Stimulated activated CD8-positive, alpha-beta memory T cell treated with anti-CD3 and anti-CD28 coated beads, Interleukin-2, amount 100 ng/mL, for 1 hour (primary cell): ENCODE measurements at places on chromosomes 11 and 22.
A peak's percentile ranks its signal among the peaks of the same experiment; 100 is the strongest.

DNA sequence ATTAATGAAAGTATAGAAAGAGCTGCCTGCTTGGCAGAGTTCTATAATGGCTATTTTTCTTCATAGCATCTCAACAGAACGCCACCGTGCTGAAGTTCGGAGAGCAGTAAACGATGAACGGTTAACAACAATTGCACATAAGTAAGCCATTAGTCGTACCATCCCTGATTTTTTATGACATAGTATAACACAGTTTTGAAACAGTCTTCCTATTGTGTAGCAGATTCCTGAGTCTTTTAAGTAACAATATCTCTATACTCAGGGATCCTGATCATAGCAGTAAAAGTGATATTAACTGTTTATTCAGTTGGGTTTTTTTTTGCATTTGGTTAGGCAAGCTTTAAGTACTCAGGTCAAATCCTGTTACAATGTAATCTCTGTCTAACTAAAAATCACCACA, 8.4 kb downstream of the EMSY start:
- DNase-seq: no peak

GRCh38 chr11:120096369-120097191, 41.3 kb downstream of the TRIM29 start:
- no peak for DNase-seq

GRCh38 chr22:41237036-41237706, 3.6 kb downstream of the CHADL start:
- DNase-seq: no peak

- DNase-seq: no peak
Measured at GRCh38 chr11:95453616-95454171, 222.7 kb upstream of the SESN3 start.

- no peak for DNase-seq
Measured at GRCh38 chr11:44031549-44031948, 16.2 kb upstream of the ACCSL start.

DNA sequence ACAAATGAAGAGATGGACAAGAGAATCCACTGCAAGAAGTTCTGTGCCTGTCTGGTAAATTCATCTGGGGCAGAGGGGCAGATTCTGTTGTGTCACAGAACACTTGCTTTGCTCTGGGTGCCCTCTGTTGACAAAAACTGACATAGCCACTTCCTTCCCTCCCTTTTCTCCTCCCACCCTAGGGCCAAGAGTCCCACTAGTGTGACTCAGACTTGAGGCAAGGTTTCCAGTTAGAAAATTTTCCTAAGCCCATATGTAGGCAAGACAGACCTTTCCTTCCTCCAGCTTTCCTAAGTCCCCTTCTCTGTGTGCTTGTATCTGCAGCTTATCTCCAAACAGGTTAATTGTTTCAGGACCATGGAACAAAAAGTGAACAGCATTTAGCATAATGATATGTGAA, 106.8 kb downstream of the RBFOX2 start:
- DNase-seq: no peak

GRCh38 chr11:123260511-123261211, 65.6 kb upstream of the CLMP start:
- DNase-seq: no peak

GRCh38 chr22:39349967-39350726, at the start of gene SYNGR1:
Gene SYNGR1, plus strand, starts transcription at chr22:39349991. Its CDS starts 20 bp downstream, at chr22:39350011.
- no peak for DNase-seq

GRCh38 chr11:71913756-71914526, 14.5 kb downstream of the XNDC1N start:
- DNase-seq: no peak

DNA sequence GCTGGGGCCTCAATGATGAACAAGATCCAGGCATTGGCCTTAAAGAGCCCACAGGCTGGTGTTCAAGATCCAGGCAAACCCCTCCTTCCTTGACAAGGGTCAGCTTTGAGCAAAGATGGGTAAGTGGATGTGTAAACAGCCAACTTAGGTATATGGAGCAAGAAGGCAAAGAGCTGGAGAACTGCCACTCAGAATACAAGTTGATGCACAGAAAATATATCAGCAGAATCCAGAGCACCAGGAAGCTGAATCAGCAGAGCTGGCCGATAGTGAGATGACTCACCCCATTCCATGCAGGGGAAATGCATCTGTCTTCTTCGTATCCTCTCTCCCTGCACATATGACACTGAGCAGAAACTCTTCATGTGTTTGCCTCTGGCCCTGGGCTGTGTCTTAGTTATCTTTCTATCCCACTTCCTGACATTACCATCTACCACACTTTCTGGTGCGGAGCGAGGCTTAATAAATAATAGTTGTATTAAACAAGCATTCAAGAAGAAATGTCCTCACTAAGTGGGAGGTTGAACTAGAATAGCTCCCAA, 57.8 kb downstream of the ENDOD1 start:
- DNase-seq: no peak

- no peak for DNase-seq
Measured at GRCh38 chr11:66696146-66696545, 18.5 kb upstream of the RBM4B start.

DNA sequence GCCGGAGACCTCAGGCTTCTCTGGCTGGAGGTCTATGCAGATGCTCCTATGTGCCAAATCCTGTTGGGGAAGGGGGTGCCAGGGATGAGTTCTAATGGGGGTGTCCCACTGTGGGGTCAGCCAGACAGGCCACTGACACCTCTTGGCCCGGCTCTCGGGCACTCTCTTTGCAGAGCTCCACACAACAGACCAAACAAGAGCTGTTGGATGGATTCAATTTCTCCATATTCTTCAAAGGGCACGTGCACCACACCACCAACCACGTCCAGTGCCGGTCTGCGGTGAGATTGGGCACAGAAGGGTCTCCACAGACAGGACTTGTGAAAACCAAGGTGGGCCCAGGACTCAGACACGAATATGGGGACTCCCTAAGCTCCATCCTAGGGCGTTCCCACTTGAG, 2.2 kb upstream of the RGL4 start:
- no peak for DNase-seq

DNA sequence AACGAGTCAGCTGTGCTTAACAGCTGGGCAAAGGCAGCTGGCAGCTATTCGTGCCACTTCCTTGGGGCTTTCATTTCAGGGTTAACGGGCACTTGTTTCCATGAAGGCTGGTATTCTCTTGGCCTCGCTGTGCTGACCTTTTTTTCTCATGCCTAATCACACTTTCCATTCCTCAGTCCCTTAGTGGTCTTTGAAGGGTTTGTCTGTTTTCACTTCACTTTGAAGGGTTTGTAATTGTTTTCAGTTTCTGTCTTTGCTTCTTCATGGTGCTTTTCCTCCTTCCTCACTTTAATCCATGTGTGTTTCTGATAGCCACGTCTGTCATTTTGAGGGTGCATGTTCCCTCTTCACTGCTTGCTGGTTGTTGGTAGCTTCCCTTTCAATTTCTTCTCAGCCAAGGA, 24.6 kb downstream of the PPIL2 start:
- no peak for DNase-seq

DNA sequence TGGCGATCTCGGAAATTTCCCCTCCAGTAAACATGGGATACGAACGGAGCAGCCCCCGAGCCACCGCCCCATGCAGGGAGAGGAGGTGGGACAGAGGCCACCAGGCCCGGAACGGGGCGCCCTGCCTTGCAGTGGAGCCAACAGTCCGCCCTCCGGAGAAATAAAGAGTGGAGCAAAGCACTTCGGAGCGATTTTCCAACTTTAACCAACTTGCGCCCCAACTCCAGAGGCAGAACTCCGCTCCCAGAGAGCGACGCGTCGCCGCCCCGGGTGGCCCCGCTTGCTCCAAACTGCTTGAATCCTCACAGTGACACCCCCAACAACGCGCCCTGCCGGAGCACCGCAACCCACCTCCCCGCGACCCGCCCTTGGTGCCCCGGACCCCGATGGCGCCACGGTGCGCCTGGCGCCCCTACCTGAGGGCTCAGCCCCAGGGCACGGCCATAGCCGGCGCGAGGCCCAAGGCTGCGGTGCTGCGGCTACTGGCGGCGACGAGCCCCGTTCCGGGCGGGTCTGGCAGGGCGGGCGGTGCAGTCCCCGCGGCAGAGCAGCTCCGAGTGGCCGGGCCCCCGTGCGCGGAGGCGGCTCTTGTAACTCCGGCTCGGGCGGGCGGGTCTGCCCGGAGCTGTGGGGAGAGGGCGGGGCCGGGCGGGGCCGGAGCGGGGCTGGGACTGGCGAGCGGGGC, at the start of gene AHNAK:
TSS of gene AHNAK (minus strand) at position 563 of the 685 bp plus-strand sequence. CDS start 10,708 bp downstream, outside the sequence.
- DNase-seq: peak; percentile 56

- DNase-seq: no peak
Measured at GRCh38 chr11:33068611-33069340, 29.4 kb downstream of the TCP11L1 start.

DNA sequence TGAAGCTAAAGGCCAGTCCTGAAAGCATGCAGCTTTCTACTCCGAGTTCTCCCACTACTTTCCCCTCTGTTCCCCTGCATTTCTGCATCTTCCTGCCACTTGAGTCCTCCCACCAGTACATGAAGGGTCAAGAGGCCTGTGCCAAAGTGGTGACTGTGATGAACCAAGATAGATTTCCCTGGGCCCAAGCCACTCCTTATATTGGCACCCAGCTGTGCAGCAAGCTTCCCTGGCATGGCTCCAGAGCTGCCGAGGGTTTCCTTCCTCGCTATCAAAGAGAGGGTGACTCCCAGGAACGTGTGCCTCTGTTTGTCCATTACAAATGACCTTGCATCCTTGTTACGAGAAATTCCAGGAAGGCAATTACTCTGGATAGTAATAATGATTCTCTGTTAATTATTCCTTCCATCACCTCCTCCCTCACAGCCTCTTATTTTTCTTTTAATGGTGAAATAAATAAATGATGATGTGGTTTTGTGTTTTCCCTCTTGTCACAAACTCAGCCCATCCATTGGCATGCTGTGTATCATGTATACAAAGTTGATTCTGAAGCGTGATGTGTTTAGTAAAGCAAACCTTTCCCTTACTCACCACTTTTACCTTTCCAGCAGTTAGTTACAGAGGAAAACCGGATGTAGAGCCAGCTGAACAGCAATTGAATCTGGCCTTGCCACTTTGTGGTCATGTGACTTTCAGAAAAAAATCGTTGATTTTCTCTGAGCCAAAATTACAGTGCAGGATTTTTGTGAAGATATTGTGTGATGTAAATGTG, 8.3 kb downstream of the SRSF8 start:
- DNase-seq: no peak

DNA sequence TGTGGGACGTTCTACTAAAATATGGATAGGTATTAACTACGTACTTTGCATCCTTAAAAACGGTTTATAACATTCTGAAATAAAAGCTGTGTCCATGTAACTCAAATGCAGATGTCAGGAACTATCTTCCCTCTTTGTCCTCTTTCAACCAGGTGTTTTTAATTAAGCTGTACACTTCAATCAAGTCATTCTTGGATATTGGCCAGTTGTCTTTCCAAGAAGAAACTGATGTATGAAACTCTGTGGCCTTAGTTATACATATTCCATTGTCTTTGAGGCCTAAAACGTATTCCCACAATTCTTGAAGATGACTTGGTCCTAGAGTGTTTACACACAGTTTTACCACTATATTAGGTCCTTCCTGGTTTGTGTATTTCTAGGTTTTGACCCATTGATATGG, 249.0 kb upstream of the CNTN5 start:
- DNase-seq: no peak

DNA sequence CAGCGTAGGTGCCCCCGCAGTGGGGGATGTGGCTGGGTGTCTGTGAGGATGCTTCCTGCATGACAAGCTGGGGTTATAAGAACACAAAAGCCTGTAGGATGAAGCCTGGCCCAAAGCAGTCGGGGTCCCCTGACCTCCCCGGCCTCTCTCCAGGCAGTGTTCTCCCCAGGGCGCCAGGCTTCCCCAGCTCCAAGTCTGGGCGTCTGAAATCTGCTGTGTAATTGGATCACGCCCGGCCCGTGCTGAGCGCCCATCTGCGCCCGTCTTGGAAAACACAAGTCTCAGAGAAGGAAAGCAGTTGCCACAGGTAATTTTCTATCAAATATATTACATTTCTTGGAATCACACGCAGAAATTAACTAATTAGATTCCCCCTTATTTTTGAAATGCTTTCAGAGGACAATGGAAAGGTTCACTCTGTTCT, 233.3 kb downstream of the CTTN start:
- no peak for DNase-seq

DNA sequence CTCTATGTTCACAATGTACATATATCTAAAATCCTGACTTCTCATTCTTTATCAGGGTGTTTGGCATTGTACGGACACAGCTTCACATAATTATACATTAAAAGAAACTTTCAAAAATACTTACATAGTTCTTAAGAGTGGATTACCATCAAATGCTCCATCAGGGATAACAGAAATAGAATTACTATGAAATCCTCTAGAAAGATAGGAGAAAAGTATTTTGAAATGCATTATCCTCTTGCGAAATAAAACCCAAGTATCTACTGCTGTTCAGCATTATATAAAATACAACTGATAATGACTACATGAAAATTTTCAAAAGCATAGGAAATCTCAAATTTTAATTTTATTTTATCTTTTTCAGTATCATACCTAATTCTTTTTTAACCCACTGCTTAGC, 17.8 kb upstream of the CCDC34 start:
- no peak for DNase-seq

- DNase-seq: no peak
Measured at GRCh38 chr22:19107730-19108074, 14.5 kb downstream of the DGCR2 start.

DNA sequence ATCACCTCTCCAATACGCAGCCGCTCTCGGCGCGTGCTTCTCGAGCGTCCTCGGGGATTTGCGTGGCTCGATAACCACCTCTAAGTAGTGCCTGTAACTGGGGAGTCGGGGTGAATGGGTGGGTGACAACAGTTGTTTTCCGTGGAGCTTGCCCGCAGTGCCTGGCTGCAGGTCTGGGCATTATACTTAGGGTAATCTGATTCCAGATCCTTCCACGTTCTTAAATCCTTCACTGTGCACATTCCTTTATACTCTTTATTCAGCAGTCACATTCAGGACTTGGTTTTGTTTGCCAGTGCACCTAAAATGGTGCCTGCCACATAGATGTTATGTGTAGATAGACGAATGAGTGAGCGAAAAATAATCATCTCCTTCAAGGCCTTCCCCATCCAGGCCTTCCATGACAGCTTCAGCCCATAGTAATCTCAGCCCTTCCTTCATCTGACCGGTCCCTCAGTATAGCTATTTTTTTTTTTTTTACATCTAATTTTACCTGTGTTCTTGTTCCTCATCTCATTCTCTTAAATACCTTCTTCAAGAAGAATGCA, 602 bp downstream of the NAT10 start:
- no peak for DNase-seq

DNA sequence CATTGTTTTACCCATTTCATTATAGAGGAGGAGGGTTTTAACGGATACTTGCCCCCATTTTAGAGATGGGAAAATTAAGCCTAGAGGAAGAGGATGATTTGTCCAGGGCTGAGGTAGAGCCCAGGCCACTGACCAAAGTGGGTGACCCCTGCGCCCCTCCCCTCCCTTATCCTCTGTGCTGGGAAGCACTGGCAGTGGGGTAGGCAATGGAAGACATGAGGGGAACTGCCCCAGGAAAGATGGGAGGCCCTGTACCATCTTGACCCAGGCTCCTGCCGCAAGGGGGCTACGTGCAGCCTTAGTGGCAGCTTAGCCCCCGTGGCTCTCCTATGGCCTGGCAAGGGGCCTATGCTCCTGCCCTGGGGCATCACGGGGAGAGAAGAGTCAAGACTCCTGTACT, 76.4 kb upstream of the MYOD1 start:
- DNase-seq: no peak
